Stimulated activated CD8-positive, alpha-beta memory T cell treated with anti-CD3 and anti-CD28 coated beads, Interleukin-2, amount 100 ng/mL, for 1 hour (primary cell): ENCODE measurements at places on chromosomes 1 and 21.

GRCh38 chr1:8815582-8816151, 1.8 kb downstream of the RERE start:
- DNase-seq = no peak

DNA sequence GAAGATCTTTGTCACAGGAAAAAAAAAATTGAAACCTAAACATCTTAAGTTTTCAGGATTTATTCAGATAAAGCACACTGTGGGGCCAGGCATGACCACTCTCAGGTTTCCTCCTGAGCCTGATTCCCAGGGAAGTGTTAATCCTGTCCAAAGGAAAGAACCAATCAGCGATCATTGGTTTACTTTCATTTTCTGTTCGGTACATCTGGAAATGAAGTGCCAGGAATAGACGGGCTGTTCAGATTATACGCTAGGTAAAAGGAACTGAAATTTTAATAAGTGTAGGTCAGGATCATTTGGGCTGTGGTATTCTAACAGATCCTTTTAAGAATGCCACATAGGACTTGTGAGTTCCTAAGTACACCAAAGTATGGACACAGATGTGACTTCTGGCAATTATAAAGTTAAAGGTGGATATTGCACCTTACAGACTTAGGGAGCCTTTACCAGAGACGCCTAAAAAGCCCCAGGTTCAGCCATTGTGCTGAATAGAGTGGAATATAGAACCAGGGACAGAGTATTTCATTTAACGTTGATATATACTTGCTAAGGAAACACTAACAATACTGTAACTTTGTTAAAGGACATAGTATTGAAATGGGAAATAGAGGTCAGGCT, 9.3 kb upstream of the CACYBP start:
- no peak for DNase-seq

GRCh38 chr1:234322979-234323378, 50.3 kb upstream of the COA6 start:
- DNase-seq = no peak

GRCh38 chr1:15397236-15397635, 12.5 kb upstream of the EFHD2 start:
- DNase-seq = no peak

DNA sequence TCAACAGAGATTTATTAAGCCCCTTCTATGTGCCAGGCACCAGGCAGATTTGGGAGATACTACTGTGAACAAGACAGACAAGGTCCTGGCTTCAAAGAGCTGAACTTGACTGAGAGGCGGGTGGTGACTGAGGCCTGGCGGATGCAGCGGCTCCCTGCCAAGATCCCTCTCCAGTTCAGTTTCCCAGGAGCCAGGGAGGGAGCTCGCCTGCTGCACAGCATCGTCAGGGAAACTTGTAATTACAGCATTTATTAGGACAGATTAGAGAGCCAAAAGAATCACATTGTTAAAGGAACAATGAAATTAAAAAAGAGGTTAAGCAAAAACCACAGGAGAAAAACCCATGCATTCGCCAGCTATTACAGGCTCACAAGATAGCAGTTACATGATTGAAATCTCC, 55.3 kb downstream of the ETS2 start:
- no peak for DNase-seq

GRCh38 chr1:7219031-7219430, 433.8 kb downstream of the CAMTA1 start:
- no peak for DNase-seq

DNA sequence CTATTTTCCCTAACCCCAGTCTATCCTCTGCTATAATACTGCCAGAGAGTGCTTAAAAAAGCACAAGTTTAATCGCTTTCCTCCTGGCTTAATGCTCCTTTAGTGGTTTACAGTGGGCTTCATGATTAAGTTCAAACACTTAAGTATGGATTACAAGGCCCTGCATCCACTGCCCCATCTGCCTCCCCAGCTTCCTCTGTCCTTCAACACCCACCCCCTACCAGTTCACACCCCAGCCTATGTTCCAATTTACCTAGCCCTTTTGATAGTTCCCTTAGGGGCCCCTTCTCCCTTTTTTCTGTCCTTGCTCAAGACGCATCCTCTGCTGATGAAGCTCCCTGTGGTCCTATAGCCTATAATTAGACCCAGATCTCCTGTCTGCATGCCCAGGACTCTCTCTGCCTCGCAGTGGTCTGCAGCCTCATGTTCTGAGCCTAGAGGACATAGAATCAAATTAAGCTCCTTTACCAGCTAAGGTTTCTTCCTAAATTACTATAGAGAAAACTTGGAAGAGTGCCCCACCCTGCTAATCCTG, 212.5 kb downstream of the FGGY start:
- DNase-seq = no peak

GRCh38 chr1:98059620-98060019, 138.8 kb upstream of the DPYD start:
- DNase-seq = no peak

DNA sequence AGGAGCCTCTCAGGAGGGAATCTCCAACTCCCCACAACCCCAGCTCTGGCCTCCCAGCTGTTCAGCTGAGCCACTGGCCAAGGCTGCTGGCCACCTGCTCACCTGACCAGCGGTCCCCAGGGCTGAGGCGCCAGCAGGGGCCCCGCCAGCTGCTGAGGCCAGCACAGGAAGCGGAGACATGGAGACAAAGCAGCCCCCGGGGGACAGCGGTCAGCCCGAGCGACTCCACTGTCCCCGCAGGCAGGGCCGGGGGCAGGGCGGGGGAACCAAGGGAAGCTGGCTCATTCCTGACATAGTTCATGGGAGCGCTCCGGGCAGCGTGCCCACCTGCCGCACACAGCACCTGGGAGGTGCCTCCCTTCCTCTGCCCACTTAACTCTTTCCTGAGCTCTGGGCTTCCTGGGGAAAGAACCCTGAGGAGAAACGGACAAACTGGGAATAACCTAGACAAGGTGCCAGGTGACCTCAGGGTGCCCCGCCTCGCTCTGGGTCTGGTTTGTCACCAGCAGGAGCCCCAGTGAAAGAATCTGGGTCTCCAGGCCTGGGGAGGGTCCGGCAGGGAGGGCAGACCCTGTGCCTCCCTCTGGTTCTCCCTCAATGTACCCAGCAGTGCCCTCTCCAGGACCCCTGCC, 10.7 kb downstream of the EPHA2 start:
- DNase-seq = no peak

- DNase-seq = no peak
Measured at GRCh38 chr1:151581921-151582320, 29.9 kb upstream of the SNX27 start.

- no peak for DNase-seq
Measured at GRCh38 chr21:29332461-29333362, 34.0 kb downstream of the BACH1 start.

DNA sequence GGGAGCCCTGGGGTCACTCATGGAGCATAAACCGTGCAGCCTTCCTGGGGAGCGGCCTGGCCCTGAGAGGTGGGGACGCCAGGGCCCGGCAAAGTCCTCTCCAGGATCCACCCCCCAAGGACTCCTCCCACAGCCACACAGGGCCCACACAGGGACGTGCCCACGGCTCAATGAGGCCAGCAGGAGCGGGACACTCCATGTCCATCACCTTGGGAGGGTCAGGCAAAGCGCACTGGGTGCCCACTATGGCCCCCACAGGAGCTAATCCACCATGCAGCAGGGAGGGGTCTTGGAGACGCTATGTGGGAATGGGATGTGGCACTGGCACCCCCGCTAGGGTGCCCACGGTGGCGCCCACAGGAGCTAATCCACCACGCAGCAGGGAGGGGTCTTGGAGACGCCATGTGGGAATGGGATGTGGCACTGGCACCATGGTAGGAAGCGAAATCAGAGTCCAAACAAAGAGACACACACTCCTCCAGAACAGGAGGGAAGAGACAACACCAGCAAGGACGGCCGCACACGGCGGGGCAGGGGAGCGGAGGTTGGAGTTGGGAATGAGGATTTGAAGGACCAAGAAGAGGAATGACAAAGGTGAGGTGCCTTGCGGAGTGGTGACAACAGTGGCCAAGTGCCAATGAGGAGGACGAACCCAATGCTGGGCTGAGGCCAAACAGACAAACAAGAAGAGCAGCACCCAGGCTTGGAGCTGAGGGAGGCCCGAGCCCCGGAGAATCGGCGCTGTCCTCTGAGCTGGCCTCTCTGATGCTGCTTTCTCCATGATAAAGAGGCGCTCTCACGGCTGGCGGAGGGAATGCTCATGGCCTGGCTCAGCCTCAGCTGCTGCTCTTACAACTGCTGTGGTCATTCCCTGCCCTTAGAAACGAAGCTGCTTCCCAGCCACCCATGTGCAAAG, 18.1 kb upstream of the SLC19A1 start:
- no peak for DNase-seq

- no peak for DNase-seq
Measured at GRCh38 chr21:41610042-41610839, 102.3 kb upstream of the TMPRSS2 start.

- DNase-seq = no peak
Measured at GRCh38 chr1:162389971-162390370, 8.4 kb downstream of the C1orf226 start.

DNA sequence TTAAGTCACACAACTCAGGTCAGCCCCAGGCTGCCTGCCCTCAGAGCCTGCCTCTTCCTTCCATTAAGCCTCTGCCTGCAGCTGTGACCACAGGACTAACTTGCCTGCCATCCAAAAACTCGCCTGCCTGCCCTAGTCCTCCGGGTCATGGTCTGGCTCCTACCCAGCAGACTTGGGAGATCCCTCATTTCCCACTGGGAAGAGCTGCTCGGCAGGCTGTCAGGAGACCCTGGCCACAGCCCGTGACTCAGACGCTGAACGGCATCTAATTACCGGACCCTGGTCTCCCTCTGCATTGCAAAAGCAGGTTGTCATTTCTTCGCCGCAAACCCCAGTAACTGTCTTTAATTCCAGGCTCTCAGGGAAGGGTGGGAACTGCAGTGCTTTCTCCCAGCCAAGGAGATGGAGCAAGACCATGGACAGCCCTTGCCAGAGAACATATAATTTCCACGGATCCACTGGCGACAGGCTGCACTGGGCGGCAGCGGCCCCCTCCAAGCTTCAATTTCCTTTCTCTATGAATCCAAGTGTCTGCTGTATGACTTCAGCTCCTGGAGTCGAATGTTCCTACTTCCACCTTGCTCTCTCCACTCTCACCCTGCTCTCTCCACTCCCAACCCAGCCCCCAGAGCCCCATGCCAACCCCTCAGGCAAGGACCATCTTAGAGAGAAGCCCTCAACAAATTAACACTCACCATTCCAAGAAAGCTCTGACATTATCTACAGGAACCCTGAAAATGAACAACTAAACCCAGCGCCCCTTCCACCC, 20.4 kb downstream of the OLFML2B start:
- DNase-seq = no peak

DNA sequence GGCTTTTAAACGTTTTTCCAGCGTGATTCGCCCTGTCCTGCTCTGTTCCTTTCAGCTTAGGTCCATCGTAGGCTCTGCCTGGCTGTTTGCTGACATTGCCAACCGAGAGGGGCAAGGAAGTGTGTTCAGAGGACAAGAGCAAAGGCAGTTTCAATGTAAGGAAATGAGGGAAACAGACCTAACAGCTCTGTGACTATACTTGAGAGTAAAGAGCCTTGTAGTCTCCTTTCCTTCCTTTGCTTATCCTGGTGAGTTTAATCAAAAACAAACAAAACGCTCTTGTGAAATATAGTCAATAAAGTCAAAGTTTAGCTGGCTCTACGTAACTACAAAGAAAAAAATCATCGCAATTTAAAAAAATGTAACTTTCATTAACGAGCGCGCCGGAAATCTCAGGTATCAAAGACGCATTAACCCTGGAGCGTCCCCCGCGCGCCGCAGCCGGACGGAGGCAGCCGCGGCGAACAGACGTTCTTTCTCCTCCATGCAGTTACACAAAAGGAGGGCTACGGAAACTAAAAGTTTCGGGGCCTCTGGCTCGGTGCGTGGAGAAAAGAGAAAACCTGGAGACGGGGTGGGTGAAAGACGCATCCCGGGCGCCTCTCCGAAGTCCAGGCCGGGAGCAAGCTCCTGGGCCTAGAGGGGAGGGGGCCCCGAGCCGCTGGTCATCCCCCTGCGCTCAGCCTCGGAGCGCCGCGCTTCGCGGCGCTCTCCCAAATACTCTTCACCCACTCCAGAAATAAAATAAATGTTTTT, 617 bp upstream of the ADGRL2 start:
- no peak for DNase-seq

DNA sequence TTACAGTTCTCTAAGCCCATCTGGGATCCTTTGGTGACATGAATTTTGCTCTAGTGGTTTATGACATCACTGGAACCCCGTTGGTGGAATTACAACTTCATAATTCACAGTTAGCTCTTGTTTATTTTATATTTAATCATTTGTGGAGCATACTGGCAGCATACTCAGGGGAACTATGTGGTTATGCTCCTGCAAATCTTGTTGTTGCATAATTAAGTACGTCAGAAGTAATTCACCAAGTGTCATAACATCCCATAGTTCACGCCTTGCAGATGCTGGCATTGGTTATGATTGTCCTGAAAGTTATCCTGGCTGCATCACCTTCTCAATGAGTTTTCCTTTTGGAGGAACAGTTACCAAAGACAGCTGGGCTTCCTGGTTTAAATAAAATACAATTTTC, 16.5 kb downstream of the PRRX1 start:
- no peak for DNase-seq
